T-helper 2 cell (primary cell): ENCODE measurements at places on chromosomes 12 and 14.

DNA sequence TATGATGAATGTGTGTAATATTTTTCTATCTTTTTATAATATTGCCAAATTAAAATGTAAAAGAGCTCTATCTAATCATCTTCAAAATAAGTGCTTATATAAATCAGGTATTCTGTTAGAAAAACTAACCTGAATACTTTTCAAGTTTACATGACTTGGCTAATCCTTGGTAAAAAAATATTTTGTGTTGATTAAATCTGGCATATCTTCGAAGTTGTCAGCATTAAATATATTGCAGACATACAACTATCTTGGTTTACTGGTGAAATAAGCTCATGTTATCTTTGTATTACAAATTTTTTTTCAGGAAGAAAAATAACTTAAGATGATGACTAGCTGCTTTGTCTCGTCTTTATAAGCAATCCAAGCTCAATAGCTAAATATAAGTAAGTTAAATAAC lies 39.6 kb downstream of the MGAT4C start:
- DNase-seq: no peak

DNA sequence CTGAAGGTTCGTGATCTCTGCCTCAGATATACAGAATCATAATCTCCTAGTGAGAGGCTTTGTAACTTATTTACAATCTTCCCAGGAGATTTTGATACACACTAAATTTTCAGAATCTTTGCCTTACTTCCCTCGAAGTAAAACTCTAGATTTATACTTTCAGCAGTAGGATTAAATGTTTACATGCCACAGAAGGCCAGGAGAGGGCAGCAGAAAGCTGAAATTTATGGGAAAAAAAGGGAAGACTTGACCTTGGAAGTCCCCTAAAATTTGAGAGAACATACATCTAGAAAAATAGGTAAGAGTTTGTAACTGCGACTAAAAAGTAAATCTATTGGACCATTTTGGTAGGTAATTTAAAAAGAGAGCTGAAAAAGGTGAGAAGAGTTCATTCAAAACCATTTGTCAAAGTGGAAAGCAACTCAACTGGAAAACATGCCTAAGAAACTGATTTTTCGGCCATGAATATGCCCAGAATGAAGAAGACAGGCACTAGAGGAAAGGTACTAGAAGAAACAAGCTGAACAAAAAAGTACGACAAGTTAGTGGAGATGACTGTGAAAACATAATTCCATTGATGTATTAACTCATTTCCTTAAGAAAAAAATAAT lies 242.0 kb upstream of the MDGA2 start:
- DNase-seq: no peak

DNA sequence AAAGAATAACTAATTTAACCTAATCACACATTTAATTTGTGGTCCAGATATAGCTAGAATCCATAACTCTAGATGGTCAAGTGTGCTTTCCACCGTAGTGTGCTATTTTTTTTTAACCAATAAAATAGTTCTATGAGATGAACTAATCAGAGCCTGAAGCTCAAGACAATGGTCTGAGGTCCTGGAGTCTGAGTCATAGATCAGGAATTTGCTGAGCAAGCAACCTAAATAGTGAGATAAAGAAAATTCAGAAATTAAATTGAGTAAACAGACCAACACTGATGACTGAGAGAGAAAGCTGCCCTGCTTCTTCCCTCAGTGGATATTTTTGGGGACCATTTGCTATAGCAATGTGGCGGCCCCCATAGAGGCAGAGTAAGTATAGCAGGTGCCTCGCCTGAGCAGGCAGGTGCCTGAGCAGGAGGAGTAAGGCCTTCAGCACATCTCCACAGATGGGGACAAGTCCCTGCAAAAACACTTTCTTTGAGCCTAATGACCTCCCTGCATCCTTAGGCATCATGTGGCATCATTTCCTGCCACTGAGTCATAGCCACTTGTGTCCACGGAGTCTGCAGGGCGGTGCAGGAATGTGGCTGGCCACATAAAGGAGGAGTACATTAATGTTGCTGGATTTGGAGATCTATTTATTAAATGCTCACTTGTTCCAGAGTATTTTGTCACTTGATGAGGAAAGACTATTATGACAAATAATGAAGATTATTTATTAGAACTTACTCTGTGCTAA lies 13.9 kb upstream of the CLEC4E start:
- DNase-seq: no peak

GRCh38 chr12:2691345-2692071 lies 103.3 kb upstream of the FKBP4 start:
- DNase-seq: no peak

DNA sequence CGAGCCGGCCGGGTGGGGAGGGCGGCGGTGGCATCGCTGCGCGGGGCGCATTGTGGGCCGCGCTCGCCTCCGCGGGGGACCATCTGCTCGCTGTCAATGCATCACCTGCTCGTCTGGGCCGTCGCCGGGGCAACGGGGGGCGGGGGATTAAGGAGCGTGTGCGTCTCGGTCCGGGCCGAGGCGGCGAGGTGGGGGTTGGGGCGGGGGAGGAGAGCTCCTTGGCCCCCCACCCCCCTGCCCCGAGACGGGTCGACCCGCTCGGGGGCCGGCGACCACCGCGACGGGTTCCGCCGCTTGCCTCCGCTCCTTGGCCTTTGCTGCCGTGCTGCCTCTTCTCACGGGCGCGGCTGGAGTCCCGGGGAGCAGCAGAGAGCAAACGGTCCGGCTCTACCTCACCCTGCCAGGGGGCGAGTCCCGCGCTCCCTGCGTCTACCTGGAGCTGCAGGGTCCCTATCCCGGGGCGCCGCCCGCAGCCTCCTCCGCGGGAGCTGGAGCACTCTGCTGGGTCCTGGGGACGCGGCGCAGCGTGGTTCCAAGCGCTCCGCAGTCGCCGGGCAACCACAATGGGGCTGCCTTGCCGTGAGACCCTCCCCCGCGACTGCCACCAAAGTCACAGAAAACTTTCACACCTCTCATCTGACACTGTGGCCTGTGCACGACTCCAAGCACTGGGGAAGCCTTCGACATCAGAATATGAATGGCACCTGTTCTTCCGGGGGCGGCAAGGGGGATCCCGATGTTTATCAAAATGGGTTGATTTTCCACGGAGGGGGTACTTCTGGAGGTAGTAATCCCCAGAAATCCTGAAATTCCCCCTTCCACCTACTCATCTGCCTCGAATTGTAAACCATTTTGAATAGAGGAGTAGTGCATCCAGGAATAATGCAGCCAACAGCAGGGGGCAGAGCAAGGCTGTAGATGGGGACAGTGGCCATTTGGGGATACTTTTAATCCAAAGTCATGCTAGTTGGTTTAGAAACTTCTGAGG lies at the start of gene C12orf42:
Gene C12orf42, minus strand, starts transcription at position 500 of the 988 bp plus-strand sequence. CDS start 17,542 bp downstream, outside the sequence.
- DNase-seq: peak; percentile 51

DNA sequence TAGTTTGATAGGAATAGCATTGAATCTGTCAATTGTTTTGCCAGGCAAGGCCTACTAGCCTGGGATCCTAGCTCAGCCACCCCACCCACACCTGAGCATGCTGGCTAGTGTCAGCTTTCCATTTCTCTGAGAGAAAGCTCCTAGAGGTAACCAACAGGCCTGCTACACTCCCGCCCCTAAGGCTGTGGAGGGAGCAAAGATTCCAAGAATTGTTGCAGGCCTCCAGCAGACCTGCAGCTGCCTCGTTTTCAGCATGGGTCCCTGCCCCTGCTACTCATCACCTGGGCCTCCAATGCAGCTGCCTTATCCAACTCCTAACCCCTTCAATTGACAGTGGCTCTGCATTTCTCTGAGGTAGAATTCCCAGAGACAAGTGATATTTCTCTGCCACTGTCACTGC lies 852.4 kb upstream of the MDGA2 start:
- DNase-seq: no peak

- DNase-seq: no peak
Measured at GRCh38 chr14:21486640-21487087, 9.7 kb downstream of the TOX4 start.

- no peak for DNase-seq
Measured at GRCh38 chr12:10136637-10137205, 6.7 kb upstream of the CLEC7A start.

DNA sequence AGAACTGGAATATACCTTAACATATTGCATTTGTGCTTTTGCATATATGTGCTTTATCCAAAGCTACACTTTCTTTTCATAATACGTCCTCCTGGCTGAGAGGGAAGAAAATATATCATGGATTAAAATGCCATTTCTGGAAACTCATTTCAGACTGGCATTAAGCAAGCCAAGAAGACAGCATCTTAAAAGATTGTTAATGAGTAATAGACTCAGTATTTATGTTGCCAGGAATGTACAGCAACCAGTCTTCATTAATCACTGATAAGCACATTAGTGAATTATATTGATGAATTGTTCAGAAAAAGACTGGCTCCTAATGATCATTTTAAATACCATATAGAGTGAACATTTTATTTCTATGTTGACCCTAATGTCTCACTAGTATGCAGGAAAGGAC lies 134.9 kb upstream of the IFNG-AS1 start:
- DNase-seq: no peak

- DNase-seq: no peak
Measured at GRCh38 chr14:99062216-99062615, 209.8 kb downstream of the BCL11B start.

GRCh38 chr12:128111951-128112350 lies 155.0 kb upstream of the TMEM132C start:
- DNase-seq: no peak

DNA sequence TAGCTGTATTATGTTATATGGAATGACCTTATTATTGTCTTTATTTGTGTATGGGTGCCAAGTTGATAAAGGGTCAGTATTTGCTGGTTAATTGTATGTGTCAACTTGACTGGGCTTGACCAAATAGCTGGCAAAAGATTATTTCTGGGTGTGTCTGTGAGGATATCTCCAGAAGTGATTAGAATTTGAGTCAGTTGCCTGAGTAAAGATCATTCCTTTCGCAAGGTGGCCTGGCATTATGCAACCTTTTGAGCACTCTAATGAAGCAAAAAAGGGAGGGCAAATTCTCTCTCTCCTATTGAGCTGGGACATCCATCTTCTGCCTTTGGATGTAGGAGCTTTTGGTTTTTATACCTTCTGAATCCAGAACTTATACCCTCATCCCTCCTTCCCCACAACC lies 82.2 kb downstream of the ATXN7L3B start:
- DNase-seq: no peak

DNA sequence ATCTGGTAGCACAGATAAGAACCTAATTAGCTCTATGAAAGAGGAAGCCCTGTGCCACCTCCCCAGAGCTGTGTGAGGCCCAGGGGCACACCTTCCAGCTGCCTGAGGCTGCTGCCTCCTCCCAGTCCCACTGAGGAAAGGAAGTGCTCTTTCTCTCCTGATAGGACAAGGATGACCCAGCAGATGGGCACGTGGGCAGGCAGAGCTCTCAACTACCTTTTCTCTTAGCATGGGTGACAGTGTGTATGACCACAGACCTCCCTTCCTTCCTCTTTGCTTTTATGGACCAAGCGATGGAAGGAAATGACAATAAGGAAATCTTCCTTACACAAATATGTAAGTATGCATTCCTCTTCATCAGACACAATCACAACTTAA lies 127.6 kb upstream of the AMIGO2 start:
- DNase-seq: peak; percentile 38

DNA sequence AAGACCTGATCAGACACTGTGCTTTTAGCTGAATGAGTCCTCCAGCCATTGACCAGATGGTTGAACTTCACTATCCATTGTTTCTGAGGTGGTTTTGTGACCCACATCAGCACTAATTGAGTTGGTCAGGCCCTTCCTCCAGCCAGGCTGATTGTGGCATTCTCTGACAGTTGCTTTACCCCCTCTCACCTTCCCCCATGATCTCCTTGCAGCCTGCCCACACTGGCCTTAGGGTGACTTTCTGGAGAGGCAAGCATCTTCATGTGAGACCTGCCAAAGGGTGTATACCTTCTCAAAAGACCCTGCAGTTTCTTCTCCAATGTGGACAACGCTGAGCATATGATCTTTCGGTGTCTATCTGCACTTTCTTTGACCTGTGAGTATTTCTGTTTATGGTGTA lies 83.9 kb downstream of the GPATCH2L start:
- DNase-seq: no peak

DNA sequence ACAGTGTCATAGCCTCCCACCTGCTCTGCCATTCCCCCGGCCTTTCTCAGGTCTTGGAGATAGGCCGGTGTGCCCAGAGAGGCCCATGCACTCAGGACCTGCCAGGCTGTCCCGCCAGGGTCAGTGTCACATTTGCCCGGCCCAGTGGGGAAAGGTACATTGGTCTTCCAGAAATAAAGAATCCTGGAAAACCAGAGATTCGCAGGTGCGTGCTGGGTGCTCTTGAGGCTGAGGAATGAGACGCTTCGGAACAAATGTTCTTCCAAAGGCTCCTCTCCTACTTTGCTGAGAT lies 205.8 kb upstream of the RTL1 start:
- no peak for DNase-seq

GRCh38 chr12:57377103-57377840 lies 53.6 kb downstream of the R3HDM2 start:
- no peak for DNase-seq

- DNase-seq: no peak
Measured at GRCh38 chr14:53875324-53875897, 81.2 kb downstream of the BMP4 start.

DNA sequence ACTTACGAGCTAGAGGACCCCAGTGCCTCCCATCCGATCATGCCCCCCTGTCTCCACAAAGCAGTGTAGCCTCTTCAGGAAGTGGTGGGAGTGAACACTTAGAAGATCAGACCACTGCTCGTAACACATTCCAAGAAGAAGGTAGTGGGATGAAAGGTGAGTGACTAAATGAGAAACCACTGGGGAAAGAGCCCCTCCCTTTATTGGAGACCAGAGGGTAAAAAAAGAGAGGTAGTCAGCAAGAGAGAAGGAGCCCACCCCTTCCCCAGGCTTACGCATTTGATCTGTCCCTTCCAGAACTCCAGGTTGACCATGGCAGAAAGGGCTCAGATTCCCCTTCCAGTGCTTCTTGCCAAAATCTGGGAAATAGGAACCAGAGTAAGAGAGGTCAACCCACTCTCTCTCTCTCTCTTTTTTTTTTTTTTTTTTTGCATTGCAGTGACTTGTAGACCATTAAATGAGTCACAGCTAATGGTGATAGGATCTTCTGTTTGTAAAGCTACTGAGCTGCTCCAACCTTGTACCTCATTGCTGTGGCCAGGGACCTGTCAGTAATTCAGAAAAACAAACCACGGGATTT lies 165.4 kb downstream of the GCH1 start:
- no peak for DNase-seq

DNA sequence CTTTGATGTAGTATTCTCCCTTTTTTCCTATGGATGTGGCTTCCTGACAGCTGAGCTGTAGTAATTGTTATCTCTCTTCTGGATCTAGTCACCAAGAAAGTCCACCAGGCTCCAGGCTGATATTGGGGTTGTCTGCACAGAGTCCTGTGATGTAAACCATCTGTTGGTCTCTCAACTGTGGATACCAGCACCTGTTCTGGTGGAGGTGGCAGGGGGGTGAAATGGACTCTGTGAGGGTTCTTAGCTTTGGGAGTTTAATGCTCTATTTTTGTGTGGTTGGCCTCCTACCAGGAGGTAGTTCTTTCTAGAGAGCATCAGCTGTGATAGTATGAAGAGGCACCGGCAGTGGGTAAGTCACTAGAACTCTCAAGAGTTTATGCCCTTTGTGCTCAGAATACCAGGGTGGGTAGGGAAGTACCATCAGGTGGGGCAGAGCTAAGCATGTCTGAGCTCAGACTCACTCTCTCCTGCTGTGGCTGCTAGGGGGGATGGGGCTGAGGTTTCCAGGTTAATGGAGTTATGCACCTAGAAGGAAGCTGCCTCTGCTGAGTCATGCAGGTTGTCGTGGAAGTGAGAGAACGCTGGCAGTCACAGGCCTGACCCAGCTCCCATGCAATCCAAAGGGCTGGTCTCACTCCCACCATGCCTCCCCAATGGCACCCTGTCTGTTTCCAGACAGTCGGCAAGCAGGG lies 3.0 kb upstream of the TAS2R14 start:
- DNase-seq: no peak

GRCh38 chr14:20774258-20774824 lies 6.1 kb downstream of the EDDM3B start:
- no peak for DNase-seq
